ENCODE measurements at places on chromosomes 12 and 14. TPM values are rescaled to one million over a fixed set of nuclear protein-coding genes. Genes with fewer than 3 reads are reported as not detected.

The JPH4 gene
- total RNA-seq, result not detected

The ARHGAP9 gene
- total RNA-seq, result 0.29 TPM

The MANSC4 gene
- not detected for total RNA-seq

The ZDHHC17 gene
- 15.0 TPM for total RNA-seq

The C12orf54 gene
- not detected for total RNA-seq

The SRRM4 gene
- not detected for total RNA-seq

The ABCC9 gene
- 0.01 TPM for total RNA-seq

The NOVA1 gene
- 6.2 TPM for total RNA-seq

The RAN gene
- total RNA-seq, result 1,851 TPM

The ACVRL1 gene
- total RNA-seq, result 0.07 TPM

The BICDL1 gene
- total RNA-seq, result 4.5 TPM

The PLEKHA5 gene
- 9.9 TPM for total RNA-seq

The PARPBP gene
- total RNA-seq, result 19.7 TPM

The GMPR2 gene
- total RNA-seq, result 54.6 TPM

The TMEM229B gene
- total RNA-seq, result 0.17 TPM

The GRIN2B gene
- 4.9 TPM for total RNA-seq

The SAV1 gene
- 19.1 TPM for total RNA-seq

The ZC2HC1C gene
- 2.9 TPM for total RNA-seq

The ACOT4 gene
- 2.1 TPM for total RNA-seq

The NRXN3 gene
- total RNA-seq, result 1.2 TPM
